Activated T-helper 17 cell treated with anti-CD3 and anti-CD28 coated beads, Interleukin-2, amount 50 U/mL, for 72 hours (primary cell): ENCODE measurements at places on chromosomes 11 and 22.

GRCh38 chr11:14380947-14381561 is 22.1 kb upstream of the RRAS2 start:
- ATAC-seq = peak; percentile 95

DNA sequence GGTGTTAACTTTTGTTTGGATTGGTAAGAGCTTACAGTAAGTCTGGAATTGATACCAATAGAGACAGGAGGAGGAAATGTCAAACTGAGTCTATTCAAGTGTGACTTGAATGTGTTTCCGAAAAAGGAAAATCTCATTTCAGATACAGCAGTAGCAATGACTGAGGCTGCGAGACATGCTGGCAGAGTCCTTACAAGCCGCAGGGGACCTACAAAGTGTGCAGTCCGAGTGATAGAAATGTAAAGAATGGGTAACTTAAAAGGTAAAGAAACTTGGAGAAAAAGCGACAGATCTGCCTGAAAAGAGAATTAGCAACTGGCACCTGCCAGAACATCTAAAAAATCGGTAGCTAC is 444 bp downstream of the CWF19L2 start:
- peak; percentile 43 for ATAC-seq

- ATAC-seq = peak; percentile 68
These were observed 71.7 kb downstream of the RAB38 start for GRCh38 chr11:88103337-88104206.

GRCh38 chr11:12114193-12115033 is 4.0 kb downstream of the MICAL2 start:
- ATAC-seq = no peak

DNA sequence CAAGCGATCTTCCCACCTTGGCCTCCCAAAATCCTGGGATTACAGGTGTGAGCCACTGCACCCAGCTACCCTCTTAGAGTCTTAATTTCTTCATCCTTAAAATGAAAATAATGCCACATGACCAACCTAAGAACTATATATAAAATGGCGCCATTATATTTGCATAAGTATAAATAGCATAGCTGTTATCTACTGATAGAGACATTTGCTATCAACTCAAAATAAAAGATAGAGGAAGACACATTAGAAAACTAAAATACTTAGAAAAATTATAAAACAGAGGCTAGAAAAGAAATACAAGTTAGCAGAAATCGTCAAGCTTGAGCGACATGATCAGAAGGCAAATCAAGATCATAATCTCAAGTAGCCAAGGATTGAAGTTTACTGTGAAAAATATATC is 6.2 kb downstream of the FAM168A start:
- ATAC-seq = no peak

- ATAC-seq = peak; percentile 49
These were observed 44.7 kb upstream of the CXCR5 start for GRCh38 chr11:118838905-118839553.

DNA sequence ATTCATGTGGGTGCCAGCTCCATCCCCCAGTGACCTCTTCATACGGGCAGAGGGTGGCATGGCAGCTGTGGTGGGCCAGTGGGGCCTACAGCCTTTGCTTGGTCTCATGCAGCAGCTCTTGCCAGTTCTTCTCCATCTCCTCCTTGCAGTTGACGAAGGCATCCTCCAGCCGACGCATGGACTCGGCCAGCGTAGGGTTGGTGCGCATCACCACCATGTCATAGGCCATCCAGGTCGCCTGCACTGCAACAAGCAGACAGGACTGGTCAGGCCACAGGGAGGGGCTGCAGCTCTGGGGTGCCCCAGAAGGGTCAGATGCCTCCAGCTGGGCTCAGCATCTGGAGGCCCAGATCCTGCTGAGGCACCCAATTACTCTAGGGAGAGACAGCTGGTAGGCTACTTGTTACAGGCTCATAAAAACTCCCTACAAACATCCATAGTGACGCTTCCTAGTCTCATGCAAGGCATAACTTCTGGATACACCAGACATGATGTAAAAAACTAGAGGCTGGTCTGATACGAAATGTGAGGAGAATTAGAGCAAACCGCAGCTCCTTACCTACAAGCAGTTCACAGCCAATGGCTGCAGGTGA is 5.6 kb downstream of the KLHDC7B start:
- no peak for ATAC-seq

DNA sequence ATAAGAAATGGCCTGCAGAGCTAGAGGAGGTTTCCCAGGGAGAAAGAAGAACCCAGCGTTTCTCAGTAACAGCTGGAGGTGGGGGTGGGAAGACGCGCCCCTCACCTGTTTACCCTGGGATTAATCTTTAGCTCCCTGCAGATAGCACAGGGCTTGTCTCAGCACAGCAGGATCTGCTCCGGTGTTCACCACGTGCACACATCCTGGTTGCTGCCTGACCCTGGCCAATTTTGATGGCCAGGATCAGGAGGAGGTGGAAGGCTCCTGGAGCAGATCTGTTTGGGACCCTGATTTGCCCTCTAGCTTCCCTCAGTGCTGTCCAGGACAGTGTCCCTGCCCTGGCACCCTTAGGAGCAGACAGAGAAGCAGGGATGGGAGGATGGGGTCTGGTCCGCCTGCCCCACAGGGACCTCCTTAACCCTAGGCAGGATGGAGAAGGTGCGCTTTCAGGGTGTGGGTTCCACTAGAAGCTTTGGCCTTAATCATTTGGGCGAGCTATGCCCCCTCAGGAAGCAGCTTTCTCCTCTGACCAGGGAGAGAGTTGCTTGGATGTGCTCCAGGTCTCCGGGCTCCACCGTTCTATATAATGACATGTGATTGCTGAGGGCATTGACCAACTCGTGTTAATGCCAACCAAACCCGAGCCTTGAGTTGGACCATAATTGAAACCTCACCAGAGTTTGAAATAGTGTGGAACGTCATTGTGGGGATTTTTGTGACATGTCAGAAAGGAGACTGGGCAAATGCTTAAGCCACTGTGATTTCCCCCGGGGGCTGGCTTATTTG is 19.3 kb downstream of the UPB1 start:
- ATAC-seq = peak; percentile 64

- peak; percentile 87 for ATAC-seq
These were observed 25.6 kb upstream of the TH start for GRCh38 chr11:2196970-2197770.

DNA sequence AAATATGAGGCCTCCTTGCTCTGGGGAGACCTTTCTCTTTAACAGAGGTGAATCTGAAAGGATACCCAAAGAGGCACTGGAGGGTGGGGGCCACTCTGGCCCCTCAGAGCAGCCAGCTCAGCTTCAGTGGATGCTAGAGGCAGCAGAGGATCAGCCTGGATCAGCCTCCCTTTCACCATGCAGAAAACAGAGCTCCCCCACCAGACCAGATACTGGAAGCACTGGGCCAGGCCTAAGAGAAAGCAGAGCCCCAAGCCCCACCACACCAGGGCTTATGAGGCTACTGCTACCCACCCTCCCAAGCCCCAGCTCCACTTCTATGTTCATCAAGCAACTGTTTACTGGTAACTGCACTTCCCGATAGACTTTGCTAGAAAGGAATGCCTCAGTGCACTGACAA is 4.0 kb upstream of the SLC43A3 start:
- no peak for ATAC-seq

GRCh38 chr11:62796281-62796680 is 4.5 kb upstream of the TMEM223 start:
- ATAC-seq = no peak

- ATAC-seq = no peak
These were observed 17.3 kb upstream of the CD82 start for GRCh38 chr11:44548032-44548695.

- ATAC-seq = no peak
These were observed 462.1 kb downstream of the OPCML start for GRCh38 chr11:133070021-133070713.

GRCh38 chr22:46545086-46545792 is 7.8 kb upstream of the CELSR1 start:
- ATAC-seq = peak; percentile 79

- no peak for ATAC-seq
These were observed 10.3 kb downstream of the PRCP start for GRCh38 chr11:82890002-82890341.

GRCh38 chr11:2360081-2360642 is 16.9 kb upstream of the CD81 start:
- ATAC-seq = no peak

GRCh38 chr22:36329254-36330078 is 58.3 kb downstream of the MYH9 start:
- ATAC-seq = peak; percentile 48

DNA sequence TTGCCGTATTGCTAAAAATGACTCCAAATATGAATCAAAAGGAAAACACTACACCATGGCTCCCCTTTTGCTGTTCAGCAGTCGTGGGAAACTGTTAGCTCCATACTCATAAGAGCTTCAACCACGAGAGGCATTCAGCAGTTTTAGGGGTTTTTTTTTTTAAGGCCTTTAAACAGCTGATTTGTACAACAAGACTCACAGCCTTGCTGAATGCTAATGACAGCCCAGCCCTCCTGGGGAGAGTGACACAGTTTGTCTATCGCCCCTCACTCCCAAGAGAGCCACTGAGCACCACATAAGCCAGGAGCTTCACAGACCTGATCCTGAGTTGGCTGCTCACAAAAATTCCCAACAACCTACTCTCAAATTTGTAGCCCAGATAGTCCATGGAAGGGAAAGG is 32.4 kb downstream of the GALNT18 start:
- ATAC-seq = no peak

DNA sequence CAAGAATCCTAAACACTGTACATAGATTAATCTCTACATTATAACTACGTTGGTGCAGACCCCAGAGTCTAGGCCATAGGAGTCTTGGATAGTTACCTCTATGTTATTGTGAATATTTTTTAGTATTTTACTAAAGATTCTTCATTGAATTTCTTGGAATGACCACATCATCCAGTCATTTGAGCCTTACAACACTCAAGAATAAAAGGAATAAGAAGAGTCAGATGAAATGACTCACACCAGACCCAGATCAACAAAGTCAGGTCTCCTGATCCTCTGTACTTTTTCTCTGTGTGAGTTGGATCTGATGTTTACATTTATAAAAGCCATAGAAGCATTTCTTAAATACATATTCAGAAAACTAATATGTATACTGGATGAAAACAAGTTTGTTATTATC is 179.2 kb upstream of the ARHGAP20 start:
- ATAC-seq = no peak

GRCh38 chr11:35964841-35965240 is 21.0 kb downstream of the LDLRAD3 start:
- no peak for ATAC-seq

DNA sequence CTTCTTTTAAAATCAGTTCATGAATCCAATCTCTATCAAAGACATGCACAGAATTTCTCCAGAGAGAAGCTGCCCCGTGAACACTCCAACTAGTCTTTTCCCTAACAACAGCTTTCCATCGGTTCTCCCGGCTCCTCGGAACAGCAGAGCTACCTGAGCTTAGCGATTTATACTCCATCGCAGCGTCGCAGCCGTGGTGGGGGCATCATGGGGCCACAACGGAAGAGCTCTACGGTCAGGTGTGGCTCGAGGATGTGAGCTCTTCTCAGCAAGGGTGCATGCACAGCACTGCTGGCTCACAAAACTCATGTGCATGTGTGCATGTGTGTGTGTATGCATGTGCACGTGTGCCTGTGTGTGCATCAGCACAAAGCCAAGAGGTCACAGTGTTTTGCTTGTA is 11.7 kb upstream of the MOB2 start:
- no peak for ATAC-seq

- no peak for ATAC-seq
These were observed 3.3 kb downstream of the KCTD14 start for GRCh38 chr11:78019808-78020207.

DNA sequence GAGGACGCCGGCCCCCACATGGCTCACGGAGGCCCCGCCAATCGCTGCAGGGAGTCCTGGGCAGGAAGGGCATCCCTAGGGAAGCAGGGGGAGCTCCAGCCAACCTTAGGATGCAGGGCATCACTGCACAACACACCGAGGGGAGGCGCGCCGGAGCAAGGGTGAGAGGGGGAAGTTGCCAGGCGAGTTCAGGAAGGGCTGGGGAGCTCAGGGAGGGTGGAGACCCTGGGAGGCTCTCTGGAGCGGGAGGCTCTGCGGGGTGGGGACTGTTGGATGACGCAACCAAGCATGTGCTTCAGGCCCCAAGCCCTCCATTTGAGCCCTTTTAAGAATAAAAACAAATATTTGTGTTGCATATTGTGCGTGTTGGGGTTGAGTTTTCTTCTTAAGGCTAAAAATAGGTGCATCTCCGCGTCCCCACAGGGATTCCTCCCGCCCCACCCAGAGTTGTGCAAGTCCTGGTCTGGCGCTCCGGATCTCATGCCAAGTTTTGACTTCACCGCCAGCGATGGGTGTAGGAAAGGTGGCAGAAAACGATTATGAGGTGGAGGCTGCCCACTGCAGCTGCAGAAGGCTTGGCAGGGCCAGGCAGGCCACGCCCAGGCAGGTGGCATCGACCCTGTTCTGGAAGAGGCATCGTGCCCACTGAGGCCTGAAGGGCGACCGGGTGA is 65.2 kb downstream of the WNT7B start:
- ATAC-seq = no peak

GRCh38 chr11:73356979-73357860 is 19.0 kb upstream of the RELT start:
- ATAC-seq = no peak

DNA sequence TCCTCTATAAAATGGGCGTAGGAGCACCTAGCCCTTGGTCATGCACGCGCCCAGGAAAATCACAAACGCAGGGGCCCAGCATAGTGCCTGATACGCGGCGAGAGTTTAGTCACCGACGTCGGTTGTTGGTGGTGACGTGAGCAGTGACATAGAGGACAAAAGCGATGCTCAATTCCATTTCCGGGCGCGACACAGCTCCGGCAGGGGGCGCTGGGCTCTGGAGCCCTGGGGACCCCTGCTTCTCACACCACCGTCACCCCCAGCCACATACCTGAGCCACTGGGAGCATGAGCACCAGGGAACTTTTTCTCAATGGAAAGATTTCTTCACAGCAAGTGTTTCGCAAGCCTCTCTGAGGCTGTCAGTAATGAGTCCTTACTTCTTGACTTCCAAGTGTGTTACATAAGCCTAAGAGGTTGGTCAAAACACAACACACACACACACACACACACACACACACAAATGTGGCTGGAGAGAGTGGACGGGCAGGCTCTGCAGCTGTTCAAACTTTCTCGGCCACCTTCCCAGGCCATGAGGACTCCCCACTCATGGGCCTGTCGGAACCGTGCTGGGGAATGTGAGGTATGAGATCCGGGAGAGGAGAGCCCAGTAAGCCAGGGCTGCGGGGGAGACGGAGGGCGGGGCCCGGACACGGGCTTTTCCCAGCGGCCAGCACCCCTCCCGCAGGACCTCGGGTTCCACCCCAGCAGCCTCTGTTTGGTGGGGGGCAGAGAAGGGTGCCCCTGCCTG is 36.9 kb upstream of the LINC01488 start:
- no peak for ATAC-seq

DNA sequence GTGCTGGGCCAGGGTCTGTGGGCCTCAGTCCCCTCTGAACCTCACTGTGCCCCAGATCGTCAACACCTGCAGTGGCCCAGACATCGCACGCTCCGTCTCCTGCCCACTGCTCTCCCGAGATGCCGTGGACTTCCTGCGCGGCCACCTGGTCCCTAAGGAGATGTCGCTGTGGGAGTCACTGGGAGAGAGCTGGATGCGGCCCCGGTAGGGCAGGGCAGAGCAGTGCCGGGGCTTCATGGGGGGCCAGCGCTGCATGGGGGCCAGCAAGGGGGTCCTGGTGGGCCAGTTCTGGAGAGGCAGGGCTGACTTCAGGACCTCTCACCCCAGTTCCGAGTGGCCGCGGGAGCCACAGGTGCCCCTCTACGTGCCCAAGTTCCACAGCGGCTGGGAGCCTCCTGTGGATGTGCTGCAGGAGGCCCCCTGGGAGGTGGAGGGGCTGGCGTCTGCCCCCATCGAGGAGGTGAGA is 16.3 kb downstream of the EPS8L2 start:
- no peak for ATAC-seq
